ENCODE measurements at places on chromosomes 1 and 21.

- no peak for DNase-seq
These were observed at the start of gene SLC35F3 for GRCh38 chr1:233904633-233905415. TSS of gene SLC35F3 (plus strand) at chr1:233904676.

GRCh38 chr21:26739189-26739588 lies 106.0 kb downstream of the ADAMTS1 start:
- no peak for DNase-seq

DNA sequence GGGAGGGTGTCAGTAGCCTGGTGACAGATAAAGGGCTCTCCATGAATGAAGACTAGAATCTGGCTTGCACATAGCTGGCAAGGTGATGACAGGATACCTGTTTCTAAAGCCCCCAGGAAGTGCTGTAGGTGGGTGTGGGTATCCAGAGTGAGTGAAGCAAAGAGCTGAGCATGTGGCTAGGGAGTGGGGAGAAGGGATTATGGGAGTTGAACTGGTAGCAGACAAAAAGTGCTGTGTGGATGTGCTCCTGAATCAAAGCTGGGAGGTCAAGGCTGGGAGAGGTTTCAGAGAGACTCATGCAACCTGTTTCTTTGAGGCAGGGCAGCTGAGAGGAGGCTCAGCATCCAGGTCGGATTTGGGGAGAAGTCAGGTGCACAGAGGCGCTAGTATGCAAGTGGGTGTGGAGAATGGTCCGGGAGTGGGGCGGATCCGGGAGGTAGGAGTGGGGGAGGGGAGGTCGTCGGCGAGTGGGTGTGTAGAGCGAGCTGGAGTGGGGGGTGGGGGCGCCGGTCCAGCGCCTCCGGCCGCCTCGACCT lies 600 bp downstream of the ASTN1 start:
- no peak for DNase-seq

- DNase-seq, result no peak
These were observed 29.0 kb upstream of the CCDC190 start for GRCh38 chr1:162889989-162890388.

- no peak for DNase-seq
These were observed 124.1 kb downstream of the POU2F1 start for GRCh38 chr1:167344615-167345385.

GRCh38 chr1:160309185-160309557 lies 24.2 kb upstream of the PEX19 start:
- no peak for DNase-seq

DNA sequence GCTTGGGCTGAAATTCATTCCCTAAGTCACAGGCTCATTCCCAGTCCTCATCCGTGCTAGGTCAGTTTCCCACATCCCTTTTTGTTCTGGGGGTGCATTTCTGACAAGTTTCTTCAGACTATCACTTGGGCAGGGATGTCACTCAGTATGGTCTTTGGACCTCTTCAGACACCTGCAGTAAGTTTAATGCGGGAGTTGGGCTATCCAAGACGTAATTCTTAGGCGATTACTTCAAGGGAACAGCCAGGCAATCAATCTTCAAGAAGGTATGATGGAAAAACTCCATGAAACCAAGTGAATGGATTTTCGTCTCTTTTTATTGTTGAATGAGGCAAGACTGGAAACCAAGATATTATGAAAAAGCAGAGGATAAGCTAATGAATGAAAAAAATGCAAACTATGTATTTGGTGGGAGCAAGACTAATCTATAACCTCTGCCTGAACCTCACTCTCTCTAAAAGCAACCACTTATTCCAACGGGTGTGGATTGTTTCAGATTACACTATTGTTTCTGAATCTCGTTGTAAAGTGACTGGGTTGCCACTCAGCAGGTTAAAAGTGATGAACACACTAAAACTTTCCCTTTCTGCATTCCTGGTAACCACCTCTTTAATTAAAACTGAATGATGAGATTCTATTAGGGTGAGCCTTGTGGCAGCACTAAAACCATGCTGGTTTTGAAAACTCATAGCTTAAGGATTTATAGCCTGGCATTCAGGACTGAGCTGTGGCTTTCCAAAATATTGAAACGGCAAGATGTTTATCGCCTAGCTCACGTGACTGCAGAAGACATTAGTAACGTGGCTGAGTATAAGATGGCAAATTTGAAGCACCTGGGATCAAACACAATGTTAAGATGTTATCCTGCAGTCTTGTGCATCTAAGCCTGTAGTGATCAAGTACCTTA lies 1.1 kb downstream of the RASAL2 start:
- no peak for DNase-seq

DNA sequence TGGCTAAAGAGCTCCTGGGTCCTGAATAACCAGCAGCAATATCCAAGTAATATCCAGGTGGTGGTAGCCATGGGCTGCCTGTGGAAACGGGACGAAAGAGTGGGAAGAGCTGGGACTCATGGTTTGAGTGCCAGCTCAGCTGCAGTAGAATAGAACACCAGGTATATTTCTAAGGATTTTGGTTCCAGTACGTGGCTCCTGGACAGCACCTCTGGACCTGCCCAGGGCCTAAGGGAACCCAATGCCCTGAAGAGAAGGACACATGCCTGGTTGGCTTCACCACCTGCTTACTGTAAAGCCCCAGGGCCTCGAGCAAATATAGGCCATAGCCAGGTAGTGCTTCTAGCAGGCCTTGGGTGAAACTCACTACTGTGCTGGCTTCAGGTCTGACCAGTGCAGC lies 566.7 kb downstream of the KIF26B start:
- no peak for DNase-seq

GRCh38 chr1:213570487-213570886 lies 417.3 kb upstream of the PROX1 start:
- no peak for DNase-seq

GRCh38 chr1:200290010-200290685 lies 119.7 kb downstream of the ZNF281 start:
- DNase-seq, result no peak

DNA sequence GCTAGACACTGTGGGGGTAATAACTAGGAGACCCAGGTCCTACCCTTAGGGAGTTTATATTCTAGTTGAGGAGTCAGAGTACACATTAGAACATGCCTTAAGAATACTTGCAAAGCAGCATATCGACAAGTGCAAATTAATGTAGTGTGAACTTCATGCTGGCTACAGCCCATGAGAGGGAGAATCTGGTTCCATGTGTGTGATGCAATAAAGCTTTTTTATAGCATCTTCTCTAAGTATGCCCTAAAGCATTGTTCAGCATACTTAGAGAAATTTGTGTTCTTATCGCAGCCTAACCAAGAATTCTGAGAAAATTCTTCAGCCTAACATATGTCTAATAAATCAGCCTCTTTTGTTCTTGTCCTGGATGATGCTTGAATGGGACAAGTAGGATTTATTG lies 95.5 kb downstream of the SDCCAG8 start:
- no peak for DNase-seq

DNA sequence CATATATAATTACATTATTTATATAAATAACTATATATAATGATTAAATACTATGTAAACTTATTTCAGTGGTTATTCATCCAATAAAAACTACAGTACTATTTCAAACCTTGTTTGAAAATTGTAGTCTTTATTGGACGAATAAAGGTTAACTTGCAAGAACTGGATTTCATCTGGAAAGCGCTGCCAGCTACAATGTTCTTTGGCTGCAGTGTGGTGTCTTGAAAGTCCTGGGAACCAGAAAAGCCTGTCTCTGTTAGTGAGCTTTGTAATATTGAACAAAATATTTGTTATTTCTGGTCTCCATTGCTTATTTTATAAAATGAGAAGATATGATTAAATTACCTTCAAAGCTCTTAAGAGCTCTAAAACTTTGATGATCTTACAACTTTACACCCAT lies 763.6 kb downstream of the ADGRL2 start:
- DNase-seq, result no peak

DNA sequence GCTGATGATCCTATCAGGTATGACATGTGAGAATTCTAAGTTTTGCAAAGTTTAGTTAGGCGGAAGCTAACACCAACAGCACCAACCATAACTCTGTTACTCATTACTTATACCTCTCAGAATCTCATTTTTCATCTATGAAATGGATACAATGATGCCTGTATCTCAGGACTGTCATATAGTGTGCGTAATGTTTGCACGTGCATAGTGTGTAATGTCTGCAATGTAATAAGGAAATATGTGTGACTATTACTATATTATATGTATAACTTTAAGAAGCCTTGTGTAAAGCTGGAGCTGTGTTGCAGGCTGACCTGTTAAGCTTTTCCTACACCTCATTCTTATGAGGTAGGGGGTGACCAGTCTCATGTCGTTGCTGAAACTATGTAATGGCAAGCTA lies 13.0 kb downstream of the ADCY10 start:
- no peak for DNase-seq

DNA sequence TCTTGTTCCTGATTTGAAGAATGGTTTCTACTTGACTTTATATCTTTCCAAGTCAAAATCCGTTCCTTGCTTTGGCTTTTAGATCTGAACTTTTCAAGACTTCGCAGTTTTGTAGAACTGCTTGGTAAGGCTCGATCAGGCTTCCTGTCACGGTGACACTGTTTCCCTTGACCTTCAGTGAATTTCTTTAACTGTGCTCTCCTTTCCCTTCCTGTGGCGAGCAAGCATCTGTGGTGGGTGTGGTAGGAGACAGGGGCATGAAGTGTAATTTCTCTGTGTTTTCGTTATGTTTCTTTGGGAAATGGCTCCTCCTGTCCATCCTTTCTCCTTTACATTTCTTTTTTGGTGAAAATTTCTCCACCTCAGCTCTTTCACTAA lies 10.4 kb downstream of the STYXL2 start:
- no peak for DNase-seq

GRCh38 chr1:177983482-177984135 lies 13.8 kb upstream of the SEC16B start:
- DNase-seq, result no peak

DNA sequence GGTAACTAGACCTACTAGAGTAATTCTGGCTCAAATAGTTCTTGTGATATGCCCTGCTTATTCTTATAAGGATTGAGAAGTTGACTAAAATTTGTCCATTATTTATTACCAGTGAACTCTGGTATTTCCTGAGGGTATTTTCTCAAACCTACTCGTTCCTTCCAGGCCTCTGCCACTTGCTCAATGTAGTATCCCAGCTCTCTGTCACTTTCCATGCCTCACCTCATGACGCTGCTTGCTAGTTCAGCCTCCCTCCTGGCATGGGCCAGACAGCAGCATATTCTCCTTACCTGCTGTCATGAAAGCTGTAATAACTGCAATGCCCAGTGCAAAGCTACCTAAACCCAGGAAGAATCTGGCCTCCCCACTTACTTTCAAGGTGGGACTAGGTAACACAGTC lies 602.9 kb upstream of the ADAMTS5 start:
- no peak for DNase-seq

GRCh38 chr1:213135572-213135971 lies 84.5 kb downstream of the RPS6KC1 start:
- DNase-seq, result no peak

DNA sequence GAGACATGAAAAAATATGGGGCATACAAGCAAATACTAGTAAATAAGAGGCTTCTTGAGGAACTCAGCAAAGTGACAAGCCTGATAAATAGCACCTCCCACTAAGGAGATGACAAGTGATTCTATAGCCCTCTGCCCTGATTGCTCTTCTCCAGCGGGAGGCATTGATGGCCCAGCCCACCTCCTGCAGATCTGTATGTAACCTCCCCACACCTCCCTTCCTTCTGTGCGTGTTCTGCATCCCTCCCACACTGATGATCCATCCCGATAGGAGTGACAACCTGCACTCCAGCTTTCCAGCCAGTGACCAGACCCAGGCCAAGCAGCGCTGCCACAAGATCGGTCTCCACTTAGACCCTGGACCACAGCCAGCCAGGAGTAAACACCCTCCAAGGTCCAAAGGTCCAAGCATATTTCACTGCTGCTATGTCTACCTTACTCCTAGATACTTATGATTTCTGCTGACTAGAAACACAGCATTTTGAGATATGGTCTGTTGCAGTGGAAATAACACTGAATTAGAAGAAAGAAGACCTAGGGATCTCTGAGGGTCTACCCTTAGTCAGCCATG lies 176.1 kb downstream of the BRINP2 start:
- DNase-seq, result no peak

- peak; percentile 69 for DNase-seq
These were observed 128.2 kb downstream of the TBX19 start for GRCh38 chr1:168408884-168409283.

- no peak for DNase-seq
These were observed 30.4 kb downstream of the TFAP2E start for GRCh38 chr1:35603468-35603867.

DNA sequence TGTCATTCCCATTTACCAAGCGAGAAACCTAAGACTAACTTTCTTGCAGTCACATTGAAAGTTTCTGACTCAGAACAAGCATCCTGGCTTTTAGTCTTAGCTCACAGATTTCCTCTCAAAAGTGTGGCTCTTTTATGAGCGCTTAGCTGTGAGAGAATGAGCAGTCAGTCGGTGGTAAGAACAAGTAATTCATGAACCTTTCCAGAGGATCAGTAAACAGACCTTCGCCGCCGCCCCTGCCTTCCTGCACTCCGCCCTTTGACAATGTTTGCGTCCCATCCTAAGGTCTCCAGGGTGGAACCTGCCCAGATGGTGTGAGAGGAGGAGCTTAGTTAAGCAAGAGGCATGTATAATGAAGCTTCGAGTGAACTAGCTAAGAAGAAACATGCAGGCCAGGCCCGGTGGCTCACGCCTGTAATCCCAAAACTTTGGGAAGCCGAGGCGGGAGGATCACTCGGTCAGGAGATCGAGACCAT lies 142.4 kb downstream of the GLUL start:
- DNase-seq, result no peak

DNA sequence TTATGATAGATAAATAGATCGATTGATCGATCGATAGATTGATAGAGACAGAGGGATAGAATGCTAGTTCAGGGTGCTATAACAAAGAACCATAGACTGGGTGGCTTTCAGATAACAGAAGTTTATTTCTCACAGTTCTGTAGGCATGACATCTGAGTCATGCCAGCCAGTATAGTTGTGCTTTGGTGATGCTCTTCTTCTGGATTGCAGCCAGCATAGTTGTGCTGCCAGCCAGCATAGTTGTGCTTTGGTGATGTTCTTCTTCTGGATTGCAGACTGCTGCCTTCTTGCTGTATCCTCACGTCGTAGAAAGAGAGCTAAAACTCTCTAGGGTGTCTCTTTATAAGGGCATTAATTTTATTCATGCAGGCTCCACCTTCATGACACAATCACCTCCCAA lies 860.8 kb downstream of the BRINP3 start:
- DNase-seq, result no peak

All from activated T-cell treated with anti-CD3 and anti-CD28 coated beads for 4 hours (primary cell).